ENCODE measurements at places on chromosomes 7 and 10.
A peak's percentile ranks its signal among the peaks of the same experiment; 100 is the strongest.

DNA sequence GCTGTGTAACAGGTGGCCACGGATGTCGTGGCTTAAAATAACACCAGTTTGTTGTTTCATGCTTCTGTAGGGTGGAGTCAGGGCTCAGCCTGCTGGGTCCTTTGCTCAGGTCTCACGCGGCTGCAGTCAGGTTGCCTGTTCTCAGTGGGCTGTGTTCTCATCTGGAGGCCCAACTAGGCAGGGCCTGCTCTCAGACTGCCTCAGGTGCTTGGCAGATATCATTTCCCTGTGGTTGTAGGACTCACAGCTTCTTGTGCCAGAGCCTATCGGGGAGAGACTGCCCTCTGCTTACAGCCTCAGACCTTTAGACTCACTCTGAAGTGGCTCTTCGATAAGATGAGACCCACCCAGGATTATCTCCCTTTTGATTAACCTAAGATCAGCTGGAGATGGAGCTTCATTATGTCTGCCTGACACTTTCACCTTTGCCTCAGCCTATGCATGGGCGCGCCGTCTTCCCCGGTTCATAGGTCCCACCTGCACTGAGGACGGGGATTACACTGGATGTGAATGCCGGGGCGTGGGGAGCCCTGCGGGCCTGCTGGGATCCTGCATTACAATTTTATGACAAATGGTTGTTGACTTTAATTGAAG lies 55.3 kb downstream of the INPP5A start:
- DNase-seq: no peak

DNA sequence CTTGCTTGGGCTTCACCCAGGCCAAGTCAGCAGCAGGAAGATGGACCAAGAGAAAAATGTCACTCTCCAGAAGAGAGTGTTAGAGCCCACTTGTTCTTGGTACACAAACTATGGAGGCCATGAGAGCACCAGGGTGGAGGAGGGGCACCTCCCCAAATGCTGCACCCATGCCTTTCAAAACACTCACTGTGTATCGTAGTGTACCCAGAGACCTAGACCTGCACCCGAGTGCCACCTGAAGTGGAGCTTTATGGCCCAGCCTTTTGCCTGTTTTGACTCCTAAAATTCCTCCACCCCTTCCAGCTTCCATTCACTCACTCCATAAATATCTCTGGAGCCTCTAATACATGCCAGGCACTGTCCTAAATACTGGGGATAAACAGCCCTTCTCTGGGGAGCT lies 5.0 kb downstream of the SFTPD start:
- no peak for DNase-seq

- DNase-seq: no peak
Measured at GRCh38 chr7:138095972-138096935, 20.0 kb downstream of the AKR1D1 start.

DNA sequence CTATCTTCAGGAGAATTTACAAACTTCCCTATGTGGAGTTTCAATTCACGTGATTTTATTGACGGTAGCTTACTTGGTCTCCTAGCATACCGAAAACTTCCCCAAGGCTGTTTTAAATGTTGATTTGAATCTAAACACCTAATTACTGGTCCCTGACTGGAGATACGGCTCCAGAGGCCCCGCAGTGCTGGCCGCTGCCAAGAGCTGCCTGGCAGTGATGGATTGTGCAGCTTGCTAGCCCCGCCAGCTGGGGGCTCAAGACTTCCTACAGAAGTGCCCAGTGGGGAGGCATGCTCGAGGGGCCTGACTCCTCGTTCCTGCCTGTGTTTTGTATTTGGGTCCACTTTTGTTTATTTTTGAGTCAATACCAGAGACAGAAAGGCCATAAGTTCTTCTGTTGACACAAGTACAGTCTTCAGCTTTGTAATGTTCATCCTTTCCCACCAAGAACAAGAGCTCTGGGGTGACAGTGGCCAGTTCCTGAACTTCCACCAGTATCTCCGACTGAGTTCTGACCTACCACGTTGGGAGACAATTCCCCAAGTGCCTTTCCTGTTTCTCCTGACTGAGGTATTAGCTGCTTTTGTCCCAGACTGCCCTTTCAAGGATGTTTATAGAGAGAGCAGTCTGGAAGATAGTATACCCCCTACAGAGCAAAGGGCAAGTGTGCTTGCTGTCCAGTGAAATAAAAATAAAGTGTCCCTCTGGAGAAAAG lies 80.7 kb upstream of the CXCL12 start:
- no peak for DNase-seq

DNA sequence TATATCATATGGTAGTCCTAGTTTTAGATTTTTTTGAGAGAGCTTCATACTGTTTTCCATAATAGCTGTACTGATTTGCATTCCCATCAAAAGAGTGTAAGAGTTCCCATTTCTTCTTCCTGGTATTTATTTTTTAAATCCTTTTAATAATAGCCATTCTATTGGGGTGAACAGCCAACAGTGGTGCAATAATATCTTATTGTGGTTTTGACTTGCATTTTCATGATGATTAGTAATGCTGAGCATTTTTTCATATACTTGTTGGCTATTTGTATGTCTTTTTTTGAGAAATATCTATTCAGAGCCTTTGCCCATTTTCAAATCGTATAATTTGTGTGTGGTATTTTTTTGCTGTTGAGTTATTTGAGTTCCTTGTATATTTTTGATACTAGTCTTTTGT lies 167.4 kb downstream of the FZD1 start:
- no peak for DNase-seq

GRCh38 chr7:32059289-32060011 lies 10.8 kb downstream of the PDE1C start:
- DNase-seq: no peak

GRCh38 chr7:154911411-154911810 lies 91.5 kb downstream of the PAXIP1 start:
- DNase-seq: no peak

DNA sequence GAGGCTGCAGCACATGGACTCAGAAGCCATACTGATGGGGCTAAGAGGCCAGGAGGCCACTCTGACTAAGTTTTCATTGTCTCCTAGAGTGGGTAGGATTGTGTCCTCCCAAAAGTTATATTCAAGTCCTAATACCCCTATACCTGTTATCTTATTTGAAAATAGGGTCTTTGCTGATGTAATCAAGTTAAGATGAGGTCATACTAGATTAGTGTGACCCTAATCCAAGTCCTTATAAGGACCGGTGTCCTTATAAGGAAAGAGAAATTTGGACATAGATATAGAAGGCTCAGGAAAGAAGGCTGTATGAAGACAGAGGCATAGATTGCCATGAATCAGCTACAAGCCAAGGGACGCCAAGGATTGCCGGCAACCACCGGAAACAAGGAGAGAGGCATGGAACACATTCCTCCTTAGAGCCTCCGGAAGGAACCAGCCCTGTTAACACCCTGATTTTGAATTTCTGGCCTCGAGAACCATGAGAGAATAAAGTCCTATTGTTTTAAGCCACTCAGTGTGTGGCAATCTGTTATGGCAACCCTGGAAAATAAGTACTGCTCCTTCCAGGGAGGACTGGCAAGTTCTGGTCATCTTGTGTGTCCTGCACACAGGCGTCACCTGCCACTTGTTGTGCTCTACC lies 157.0 kb downstream of the EMX2 start:
- no peak for DNase-seq

DNA sequence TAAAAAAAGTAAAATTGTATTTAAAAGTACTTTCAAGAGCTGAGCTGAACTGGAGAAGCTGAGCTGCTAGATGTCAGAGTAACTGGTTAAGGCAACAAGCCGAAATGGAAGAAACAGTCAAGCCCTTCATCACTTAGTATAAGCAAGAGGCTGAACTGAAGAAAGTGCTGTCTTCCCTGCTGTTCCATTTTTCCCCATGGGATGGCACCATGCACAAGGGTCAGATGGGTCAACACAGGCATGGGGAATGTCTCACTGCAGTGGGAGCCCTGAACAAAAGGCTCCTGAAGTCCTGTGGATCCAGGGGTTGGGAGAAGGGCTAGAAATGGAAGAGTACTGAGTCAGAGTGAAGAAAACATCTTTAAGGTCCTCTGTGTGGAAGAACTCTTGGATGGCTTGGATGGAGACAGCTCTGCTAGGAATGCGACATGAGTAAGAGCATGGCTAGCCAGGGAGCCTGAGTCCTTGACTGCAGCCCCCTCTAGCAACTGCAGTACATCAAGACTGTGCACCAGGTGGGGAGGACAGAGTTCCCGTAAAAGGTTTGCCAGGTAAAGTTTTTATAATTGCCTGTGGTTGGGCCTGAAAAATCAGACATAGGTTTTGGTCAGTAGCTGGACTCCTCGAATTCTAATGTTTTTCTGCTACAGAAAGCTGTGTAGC lies 348.3 kb downstream of the GPR158 start:
- DNase-seq: no peak

DNA sequence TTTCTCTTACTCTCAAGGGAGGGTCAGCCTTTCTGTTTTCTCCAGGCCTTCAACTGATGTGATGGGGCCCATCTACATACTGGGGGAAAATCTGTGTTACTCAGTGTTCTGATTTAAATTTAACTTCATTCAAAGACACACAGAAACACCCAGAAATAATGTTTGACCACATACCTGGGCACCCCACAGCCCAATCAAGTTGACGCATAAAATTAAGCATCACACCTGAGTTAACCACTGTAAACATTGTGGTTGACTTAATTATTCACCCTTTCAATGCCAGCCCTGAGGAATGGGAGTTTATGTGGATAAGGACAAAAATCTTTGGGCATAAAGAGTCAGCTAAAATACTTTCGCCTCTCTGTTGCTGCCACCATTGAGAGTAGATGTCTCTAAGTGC lies 10.0 kb upstream of the CHN2 start:
- DNase-seq: no peak

GRCh38 chr10:27276581-27276980 lies 36.0 kb upstream of the ACBD5 start:
- no peak for DNase-seq

- DNase-seq: no peak
Measured at GRCh38 chr7:134533288-134533771, 6.0 kb downstream of the AKR1B10 start.

DNA sequence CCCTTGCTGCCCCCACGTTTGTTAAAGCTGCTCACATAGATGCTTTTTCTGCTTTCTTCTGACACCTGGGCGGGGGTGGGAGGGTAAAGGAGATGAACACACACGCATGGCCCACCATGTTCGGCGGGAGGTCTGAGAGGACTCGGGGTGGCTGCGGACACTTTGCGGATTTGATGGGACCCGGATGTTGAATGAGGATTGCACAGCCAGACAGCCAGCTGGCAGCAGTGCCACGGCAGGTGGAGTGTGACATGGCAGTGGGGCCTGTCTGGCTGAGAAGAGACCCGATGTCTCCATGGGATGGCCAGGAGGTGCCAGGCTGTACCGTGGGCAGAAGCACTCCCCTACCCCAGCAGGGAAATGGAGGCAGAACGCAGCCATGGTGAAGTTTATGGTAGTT lies 31.2 kb downstream of the PPP2R2D start:
- DNase-seq: no peak

GRCh38 chr10:73848821-73849489 lies 25.4 kb downstream of the CAMK2G start:
- peak; percentile 95 for DNase-seq

GRCh38 chr7:155453296-155454182 lies 4.4 kb upstream of the EN2 start:
- no peak for DNase-seq

DNA sequence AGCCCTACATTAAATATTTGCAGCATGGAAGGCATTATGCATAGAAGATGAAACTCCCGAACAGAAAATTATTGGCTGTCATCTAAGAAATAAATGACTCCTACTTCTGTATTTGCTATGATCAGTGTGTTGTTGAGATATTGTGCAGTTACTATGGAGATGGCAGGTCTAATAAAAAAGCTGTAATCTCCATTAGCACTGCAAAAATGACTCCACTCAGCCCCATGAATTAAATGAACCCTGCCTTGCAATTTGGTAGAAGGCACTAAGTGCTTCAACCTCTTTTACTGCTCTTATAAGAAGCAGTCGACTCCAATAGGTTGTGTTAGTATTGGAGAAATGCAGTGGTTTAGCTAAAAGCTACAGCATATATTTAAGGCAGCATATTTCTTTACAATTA lies 290.0 kb upstream of the PHYHIPL start:
- no peak for DNase-seq

DNA sequence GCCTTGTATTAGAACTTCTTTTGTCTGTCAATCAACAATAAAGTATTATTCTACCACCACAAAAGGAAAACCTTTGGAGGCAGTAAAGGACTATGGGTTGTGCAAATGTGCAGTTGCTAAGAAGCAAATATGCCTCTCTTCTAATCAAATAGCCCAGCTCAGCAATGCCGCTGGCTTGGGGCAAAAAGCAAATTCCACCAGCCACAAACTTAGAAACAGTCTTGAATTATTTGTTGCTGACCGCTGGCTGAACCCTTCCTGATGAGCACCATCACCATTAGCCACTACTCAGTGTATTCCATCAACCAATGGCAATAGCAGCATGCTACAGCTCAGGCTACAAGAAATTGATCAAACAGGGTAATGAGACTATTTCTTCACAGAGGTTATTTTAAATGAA lies 51.0 kb downstream of the SKAP2 start:
- no peak for DNase-seq

DNA sequence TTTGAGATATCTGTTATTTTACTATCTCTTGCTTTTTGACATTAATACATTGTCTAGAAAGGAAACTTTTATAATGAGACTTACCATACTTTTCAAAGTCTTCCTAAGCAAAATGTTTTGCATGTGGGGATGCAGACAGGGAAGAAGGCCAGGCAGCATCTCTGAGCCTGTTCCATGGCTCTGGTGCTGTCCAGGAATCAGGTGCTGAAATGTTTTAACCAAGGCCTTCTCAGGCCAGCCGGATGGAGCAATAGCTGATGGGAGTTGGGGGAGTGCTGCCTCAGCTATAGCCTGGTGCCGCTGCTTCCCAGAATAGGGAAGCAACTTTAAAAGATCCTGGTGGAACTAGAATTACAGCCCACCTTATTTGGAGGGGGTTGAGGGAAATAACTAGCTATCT lies 38.5 kb downstream of the CRTAC1 start:
- no peak for DNase-seq

DNA sequence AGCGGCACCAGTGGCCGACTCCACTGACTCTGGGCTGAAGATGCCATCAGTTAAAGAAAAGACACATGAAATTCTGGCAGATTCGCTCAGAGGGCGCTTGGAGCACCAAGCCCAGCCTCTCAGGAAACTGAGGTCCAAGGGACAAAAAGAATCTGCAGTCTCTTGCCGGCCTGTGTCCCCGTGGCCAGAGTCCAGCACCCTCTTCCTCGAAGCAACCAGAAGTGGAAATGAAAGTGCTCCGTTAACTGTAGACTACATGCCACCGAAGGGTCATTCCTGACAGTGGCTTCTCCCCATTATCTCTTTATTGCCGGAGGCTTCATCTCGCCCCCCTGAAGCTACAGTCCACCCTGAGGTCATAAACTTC lies 1.0 kb upstream of the CHST15 start:
- no peak for DNase-seq

DNA sequence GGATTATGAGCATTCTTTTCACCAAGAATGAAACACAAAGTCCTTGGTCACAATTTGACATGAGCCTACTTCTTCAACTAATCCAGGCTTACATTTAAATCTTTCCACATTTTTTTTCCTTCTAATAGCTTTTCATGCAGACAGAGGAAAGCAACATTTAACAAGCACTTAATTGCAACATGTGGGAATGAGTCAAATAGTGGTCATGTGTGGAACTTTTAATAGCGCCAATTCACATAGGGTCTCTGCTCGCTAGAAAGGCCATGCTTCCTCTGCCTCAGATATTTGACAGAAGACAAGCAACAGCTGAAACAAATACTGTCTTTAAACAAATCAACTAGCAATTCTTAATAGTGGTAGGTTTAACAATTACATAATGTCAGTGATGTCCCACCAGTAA lies 285.9 kb upstream of the ETV1 start:
- no peak for DNase-seq
